Left lung (tissue), 14 donors: ENCODE measurements at places on chromosomes 4 and X. TPM values are rescaled to one million over a fixed set of nuclear protein-coding genes. Genes with fewer than 3 reads are reported as not detected.
A peak's percentile ranks its signal among the peaks of the same experiment; 100 is the strongest.

DNA sequence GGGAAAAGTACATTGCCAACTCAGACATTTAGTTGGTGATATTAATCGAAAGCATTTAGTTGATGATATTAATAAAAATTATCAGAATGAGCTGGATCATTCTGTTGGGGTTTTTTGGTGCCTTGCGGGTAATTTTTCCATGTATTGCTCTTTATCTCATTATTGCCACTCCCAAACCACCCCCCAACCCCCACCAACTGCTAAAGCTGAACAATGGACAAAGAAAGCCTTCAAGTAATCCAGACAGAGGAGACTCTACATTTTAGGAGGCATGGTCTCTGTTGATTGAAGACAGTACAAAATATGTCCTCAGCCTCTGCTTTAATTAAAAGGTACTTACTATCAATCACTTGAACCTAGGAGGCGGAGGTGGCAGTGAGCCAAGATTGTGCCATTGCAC, 22.5 kb downstream of the PDK3 start:
- H3K27me3 ChIP-seq: no peaks in the 10 kb centered on the region
- H3K27ac ChIP-seq: no peak overlapping the region
- H3K36me3 ChIP-seq: no peaks in the 10 kb centered on the region
- no peak for DNase-seq
- no peak overlapping the region for H3K4me3 ChIP-seq

GRCh38 chr4:129371065-129371464, 275.1 kb downstream of the C4orf33 start:
- H3K27me3 ChIP-seq: no peaks in the 10 kb centered on the region
- no peak for DNase-seq
- H3K4me1 ChIP-seq: no peaks in the 10 kb centered on the region
- no peaks in the 10 kb centered on the region for H3K36me3 ChIP-seq
- no peak overlapping the region for H3K27ac ChIP-seq
- no peak overlapping the region for H3K4me3 ChIP-seq

DNA sequence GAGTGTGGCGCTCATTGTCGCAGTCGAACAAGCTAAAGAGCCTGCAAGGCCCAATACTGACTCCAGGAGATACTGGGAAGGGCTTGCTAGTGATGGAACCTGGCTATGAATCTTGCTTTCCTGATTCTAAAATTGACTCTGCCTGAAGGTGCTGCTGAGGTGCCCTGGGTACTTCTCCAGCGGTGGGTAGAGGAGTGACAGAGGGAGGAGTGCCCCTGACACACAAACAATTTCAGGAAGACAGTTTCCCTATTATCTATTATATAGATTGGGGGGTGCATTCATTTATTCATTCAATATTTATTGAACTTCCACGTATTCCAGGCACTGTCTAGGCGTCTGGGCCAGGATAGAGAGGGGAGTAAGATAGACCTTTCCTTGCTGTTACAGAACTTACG, 339.2 kb upstream of the GATB start:
- H3K36me3 ChIP-seq: no peaks in the 10 kb centered on the region
- peak overlapping the region; percentile 30 for H3K27ac ChIP-seq
- no peaks in the 10 kb centered on the region for H3K27me3 ChIP-seq

GRCh38 chr4:56840559-56840958, 19.1 kb upstream of the SPINK2 start:
- no peak for DNase-seq
- no peaks in the 10 kb centered on the region for H3K27me3 ChIP-seq
- no peak overlapping the region for H3K27ac ChIP-seq

DNA sequence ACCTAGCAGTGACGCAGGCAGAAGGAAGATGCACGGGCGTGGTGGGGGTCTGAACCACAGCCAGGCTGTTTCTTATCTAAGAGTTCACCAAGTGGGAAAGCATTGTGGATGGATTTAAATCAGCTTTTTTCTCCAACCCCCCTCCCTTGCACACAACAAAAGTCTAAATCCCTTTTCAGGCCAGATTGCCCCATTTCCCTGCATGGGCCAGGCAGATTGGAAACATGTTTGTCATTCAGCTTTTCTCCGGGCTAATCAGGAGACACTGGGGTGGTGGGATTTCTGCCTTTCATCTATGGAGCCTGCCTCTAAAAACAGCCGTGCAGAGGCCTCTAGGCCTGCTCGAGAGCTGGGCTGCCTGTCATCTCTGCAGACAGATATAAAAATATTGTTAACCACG, 166.3 kb upstream of the LEF1 start:
- no peaks in the 10 kb centered on the region for H3K27me3 ChIP-seq
- H3K36me3 ChIP-seq: no peaks in the 10 kb centered on the region

DNA sequence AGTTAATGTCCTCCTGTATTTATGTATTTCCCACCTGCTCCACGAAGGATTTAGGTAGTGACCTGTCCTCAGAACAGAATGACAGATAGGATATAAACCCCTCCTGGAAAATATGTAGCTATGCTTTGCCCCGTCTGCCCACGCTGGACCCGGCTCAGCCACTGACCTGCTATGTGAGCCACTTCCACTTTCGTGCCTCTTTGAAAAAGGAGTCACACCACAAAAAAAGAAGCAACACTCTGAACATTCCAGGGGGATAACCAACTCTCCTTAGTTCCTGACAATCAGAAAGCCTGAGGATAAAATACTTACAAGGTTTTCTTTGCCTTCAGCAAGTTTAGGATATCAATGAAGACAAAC, 11.1 kb downstream of the ACSL1 start:
- H3K4me1 ChIP-seq: peaks cover 21% of the 10 kb centered on the region
- H3K27me3 ChIP-seq: no peaks in the 10 kb centered on the region
- no peaks in the 10 kb centered on the region for H3K36me3 ChIP-seq
- DNase-seq: peak; percentile 85

GRCh38 chr4:143514497-143514896, 995 bp downstream of the SMARCA5 start:
- DNase-seq: peak; percentile 79
- peaks cover 17% of the 10 kb centered on the region for H3K4me1 ChIP-seq
- peak overlapping the region; percentile 84 for H3K4me3 ChIP-seq

The TLR8 gene
- total RNA-seq: 5.7 TPM

The FIP1L1 gene
- total RNA-seq: 29.8 TPM

The CSAG2 gene
- total RNA-seq: not detected

- H3K36me3 ChIP-seq: no peaks in the 10 kb centered on the region
- no peak for DNase-seq
- no peak overlapping the region for H3K27ac ChIP-seq
- H3K27me3 ChIP-seq: no peaks in the 10 kb centered on the region
- no peak overlapping the region for H3K4me3 ChIP-seq
Observed at GRCh38 chr4:187175197-187175596, 451.5 kb upstream of the FAT1 start.

DNA sequence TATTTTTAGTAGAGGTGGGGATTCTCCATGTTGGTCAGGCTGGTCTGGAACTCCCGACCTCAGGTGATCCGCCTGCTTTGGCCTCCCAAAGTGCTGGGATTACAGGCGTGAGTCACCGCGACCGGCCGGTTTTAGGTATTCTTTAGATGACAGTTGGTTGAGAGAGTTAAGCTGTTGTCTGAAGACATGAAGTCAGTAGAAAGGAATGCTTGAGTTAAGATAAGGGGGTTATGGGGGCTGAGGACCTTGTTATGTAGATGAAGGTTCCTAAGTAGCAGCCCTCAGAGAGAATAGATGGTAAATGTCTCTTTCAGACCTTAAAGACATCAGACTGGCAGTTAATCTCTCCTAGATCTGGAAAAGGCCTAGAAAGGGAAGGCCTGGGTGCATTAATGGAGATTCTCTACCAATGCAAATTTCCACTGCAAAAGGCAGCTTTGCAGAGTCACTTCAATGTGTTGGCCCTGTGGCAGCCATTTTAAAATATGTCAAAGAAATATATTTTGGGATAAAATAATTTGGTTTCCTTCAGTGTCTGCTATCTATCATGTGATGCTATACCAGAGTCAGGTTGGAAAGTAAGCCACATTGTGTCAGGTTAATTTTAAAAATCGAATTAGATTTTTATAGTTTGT, 6.4 kb upstream of the ZNF674 start:
- no peaks in the 10 kb centered on the region for H3K4me1 ChIP-seq
- no peak for DNase-seq
- H3K36me3 ChIP-seq: no peaks in the 10 kb centered on the region
- no peaks in the 10 kb centered on the region for H3K27me3 ChIP-seq
- H3K27ac ChIP-seq: no peak overlapping the region
- no peak overlapping the region for H3K4me3 ChIP-seq

DNA sequence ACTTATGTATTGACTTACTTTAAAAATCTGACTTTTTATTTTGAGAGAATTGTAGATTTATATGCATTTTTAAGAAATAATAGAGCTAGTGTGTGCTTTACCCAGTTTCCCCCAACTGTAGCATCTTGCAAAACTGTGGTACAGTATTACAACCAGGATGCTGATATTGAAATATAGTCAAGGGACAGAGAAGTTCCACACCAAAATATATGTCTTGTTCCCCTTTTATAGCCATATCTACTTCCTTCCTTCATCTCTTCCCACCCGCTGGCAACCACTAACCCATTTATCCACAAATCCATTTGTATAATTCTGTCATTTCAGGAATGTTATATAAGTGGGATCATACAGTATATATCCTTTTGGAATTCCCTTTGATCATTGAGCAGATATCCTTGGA, 16.8 kb downstream of the KDM6A start:
- no peak overlapping the region for H3K27ac ChIP-seq
- H3K4me3 ChIP-seq: no peak overlapping the region
- H3K27me3 ChIP-seq: no peaks in the 10 kb centered on the region
- H3K36me3 ChIP-seq: no peaks in the 10 kb centered on the region
- H3K4me1 ChIP-seq: peaks cover 28% of the 10 kb centered on the region

DNA sequence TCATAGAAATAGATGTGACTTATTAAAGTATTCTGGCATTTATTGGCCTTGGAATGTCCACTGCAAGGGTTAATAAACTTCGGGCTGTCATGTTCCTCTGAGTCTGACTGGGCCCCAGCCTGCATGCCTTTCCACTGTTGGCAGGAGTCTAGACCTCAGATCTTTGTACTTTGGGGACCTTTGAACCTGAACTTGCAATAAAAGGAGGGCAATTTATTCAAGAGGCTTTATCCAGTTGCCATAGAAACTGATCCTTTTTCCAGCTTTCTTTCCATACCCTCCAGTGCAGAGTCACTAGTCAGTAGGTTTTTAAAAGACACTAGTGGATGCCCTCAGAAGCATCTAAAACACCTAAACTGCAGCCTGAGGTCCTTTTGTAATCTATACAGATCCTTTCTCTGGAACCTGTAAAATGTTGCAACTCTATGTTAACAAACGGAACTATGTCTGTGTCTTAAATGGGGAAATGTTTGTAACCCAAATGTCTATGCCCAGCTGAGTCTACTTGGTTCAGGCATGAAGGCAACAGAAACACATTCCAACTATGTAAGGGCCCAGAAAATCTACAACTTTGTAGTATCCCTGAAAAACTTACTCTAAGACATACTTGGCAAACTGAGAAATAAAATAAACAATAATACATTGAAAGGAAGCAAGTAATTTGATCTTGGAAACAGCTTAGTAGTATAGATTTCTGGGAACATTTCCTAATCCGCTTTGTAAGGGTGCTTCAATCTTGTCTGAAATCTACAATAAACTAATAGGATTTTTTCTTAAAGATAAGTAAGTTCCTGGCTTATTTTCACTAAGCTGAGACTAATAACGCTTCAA, 41.5 kb downstream of the SOWAHB start:
- H3K27ac ChIP-seq: no peak overlapping the region
- DNase-seq: no peak
- no peaks in the 10 kb centered on the region for H3K27me3 ChIP-seq

GRCh38 chr4:159483110-159483781, 380.4 kb downstream of the RAPGEF2 start:
- H3K27ac ChIP-seq: no peak overlapping the region
- H3K4me1 ChIP-seq: no peaks in the 10 kb centered on the region

- H3K4me1 ChIP-seq: no peaks in the 10 kb centered on the region
- H3K4me3 ChIP-seq: no peak overlapping the region
- no peaks in the 10 kb centered on the region for H3K36me3 ChIP-seq
- DNase-seq: no peak
Observed at GRCh38 chrX:68083510-68083909, 349.8 kb downstream of the OPHN1 start.

DNA sequence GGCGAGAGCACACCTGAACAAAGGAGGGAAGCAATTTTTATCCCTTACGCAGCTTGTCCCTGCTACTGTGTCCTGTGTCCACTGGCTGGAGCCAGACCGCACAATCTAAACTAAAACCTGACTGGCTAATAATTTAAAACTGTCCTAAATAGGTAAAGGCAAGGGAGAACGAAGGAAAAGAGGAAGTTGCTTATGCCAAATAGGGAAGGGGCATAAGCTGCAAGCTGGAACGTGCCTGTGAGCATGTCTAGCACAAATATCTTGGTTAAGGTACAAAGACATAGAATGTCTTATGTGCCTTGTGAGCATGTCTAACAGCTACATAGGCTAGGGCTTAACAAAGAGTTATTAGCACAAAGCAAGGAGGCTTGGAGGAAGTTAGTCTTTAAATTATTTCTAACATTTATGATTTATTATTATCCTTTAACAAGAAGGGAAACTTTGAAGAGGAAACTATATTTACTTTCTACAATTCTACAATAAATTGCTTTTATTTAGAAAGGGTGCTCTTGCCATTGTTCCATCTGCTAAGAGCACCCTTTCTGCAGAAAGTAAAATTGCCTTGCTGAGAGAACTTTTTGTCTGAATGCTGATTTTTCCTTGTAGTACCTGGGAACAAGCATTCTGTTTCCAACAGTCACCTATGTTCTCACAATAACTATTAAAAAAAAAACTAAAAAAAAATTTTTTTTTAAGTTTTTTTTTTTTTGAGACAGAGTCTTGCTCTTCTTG, 80.6 kb upstream of the CBR4 start:
- no peaks in the 10 kb centered on the region for H3K36me3 ChIP-seq
- H3K4me1 ChIP-seq: no peaks in the 10 kb centered on the region
- H3K4me3 ChIP-seq: no peak overlapping the region
- no peaks in the 10 kb centered on the region for H3K27me3 ChIP-seq
- no peak overlapping the region for H3K27ac ChIP-seq
- DNase-seq: no peak

The RBM47 gene
- 83.5 TPM for total RNA-seq

The PLAC1 gene
- total RNA-seq: not detected

DNA sequence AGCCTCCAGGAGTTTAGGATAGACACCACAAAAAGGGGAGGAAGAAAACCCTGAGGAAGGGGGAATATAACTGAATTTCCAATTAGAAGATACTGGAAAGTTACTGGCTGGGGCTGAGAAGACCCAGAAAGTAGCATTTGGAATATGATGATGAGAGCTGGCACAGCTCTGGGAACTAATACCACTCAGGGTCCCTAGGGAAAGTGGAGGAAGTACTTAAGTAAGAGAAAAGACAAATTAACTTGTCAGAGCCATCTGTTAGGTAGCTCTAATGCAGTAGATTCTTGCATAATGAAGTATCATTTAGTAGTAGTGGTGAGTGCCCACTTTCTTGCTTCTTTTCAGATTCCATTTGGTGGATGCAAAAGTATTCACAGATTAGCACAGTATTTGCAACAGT, 90.8 kb upstream of the TSPAN5 start:
- H3K4me1 ChIP-seq: no peaks in the 10 kb centered on the region
- DNase-seq: no peak
- H3K4me3 ChIP-seq: no peak overlapping the region
- no peaks in the 10 kb centered on the region for H3K27me3 ChIP-seq
- no peak overlapping the region for H3K27ac ChIP-seq
- H3K36me3 ChIP-seq: no peaks in the 10 kb centered on the region

- no peak for DNase-seq
- no peaks in the 10 kb centered on the region for H3K27me3 ChIP-seq
- H3K4me1 ChIP-seq: peaks cover 36% of the 10 kb centered on the region
- no peak overlapping the region for H3K4me3 ChIP-seq
Observed at GRCh38 chr4:16031546-16032395, 52.1 kb downstream of the PROM1 start.

The DDIT4L gene
- total RNA-seq: 0.55 TPM

The UGT2A2 gene
- not detected for total RNA-seq
